NCI-H1048 (cell line): ENCODE measurements at places on chromosomes 11 and 22.

DNA sequence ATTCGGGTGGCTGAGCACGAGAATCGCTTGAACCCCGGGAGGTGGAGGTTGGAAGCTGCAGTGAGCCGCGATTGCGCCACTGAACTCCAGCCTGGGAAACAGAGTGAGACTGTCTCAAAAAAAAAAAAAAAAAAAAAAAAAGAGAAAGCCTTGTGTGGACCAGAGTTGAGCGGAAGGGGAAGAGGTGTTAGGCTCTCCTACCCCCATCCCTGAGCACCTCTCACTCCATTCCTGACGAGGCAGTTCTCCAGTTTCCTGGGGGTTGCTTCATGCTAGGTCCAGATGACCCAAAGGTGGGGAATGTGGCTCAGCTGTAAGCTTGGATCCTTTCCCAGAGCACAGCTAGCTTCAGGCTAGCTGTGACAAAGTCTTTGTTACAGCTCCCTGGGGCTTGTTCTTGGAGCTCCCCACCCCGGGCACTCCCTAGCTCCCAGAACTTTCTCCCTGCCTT, 8.8 kb upstream of the DNAL4 start:
- DNase-seq, result no peak

DNA sequence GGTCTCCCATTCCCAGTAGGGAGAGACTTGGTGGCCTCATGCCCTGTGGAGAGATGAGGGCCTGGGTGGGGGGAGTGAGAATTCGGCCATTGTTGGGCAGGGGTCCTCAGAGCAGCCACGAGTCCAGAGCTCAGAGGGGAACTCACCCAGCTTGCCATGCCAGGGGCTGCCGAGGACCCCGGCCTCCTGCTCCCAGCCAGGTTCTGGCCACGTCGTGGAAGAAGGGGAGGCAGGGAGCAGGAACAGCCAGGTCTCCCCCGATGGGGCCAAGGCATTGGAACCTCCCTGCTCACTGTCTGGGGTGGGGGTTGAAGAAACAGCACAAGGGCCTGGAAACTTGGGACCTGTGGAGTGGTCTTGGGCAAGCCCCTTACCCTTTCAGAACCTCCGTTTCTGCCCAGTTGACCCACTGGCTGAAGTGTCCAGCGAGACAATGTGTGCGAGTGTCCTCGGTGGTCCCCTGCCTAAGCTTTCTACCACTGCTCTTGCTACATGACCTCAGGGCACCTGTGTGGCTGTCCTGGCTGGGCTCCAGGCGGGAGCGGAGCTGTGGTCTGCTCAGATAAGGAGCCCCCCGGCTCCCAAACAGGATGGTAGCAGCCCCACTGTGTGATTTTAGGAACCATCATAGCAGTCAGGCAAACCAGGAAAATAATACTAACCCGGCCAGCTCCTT, 74.7 kb upstream of the WNT11 start:
- DNase-seq, result no peak

DNA sequence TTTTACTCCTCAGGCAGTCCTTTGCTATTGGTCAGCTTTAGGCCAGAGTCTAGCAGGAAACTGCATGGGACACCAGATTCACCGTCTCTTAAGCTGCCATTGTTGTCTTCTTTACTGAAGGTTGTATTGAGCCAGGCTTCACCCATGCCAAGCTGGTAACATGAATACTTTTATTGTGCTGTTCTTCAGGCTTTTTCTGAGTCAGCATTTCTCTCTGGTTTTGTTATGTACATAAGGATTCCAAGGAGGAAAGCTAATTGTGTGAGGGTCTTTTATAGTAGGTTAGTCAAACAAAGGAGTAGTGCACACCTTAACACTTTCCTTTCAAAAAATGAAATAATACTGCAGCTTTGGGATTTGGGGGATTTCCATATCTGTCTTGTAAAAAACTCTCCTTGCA, 252.8 kb downstream of the JRKL start:
- no peak for DNase-seq

GRCh38 chr11:35166369-35167360, 27.7 kb downstream of the CD44 start:
- DNase-seq, result no peak

DNA sequence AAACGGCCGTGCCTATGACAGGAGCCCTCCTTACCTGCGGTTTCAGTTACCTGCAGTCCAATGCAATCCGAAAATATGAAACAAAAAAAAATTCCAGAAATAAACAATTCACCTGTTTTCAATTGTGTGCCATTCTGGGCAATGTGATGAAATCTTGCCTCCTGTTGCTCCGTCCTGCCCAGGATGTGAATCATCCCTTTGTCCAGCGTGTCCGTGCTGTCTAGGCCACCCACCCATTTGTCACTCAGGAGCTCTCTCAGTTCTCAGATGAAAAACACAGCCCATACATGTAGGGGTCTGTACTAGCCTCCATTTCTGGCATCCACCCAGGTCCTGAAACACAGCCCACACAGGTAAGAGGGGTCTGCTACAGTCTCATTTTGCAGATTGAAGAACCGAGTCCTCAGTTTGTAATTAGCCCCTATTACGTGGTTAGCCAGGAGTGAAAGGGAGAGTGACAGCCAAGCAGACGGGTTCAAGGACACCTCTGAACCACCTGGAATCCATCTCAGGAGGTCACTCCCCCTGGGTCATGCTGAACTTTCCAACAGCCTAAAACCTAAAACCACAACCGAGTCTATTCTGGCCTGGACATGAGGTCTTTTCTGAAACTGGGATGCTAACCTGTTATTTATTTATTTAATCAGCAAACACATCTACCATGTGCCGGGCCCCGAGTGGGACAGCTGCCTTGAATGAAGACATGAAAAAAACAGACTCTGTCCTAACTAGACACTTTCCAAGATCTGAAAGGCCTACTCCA, 317.2 kb downstream of the SHANK2 start:
- no peak for DNase-seq

DNA sequence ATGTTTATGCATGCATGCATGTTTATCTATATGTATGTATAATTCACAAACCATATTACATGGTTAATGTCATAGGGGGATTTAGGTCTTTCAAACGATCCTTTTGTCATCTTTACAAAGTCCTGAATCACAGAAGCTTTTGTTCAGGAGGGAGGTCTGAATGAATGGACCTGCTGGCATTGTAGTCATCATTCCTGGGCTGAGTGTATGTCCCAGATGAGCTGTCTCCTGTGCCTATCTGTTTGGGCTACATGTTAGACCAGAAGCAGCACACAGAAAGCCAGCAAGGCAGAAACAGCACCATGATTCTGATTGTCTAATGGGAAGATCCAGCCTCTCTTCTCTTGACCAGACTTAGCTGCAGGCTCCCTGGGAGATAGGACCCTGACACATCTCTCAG, 69.5 kb downstream of the ADM start:
- no peak for DNase-seq

DNA sequence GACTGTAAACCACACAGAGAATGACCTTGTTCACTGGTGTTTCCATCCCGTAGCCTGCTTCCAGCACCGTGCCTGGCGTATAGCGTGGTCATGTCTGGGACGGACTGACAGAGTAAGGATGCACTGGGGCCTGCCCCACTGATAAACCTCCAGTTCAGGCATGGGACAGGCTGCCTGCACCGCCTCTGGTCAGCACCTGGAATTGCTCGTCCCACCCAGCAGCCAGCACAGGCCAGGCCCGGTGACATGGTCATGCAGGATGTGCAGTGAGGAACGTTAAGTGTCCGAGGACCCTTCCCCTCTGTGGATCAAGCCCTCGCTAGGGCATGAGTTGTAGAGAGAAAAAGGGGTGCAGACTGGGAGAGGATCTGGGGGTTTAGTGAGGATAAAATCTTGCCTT, 44.8 kb downstream of the LMO1 start:
- DNase-seq, result no peak

DNA sequence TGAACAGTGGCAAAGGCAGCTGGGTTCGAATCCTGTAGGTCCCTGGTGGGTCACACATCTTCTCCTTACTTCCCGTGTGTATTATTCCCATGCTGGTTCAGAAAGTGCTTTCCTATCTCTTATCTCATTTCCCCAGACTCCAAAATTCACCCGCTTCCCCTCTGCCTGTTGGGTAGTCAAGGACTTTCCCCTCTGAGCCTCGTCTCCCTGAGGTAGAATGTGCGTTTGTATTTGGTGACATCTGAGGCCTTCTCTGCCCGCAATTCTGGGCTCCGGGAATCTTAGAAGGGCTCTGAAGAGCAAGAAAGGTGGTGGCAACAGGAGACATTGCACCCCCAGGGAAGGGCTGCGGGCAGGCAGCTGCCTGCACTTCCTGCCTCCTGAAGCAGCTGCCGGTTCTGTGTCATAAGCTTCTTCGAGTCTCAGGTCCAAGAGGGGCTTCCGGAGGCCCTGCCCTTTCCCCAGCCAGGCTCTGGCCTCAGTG, 5.9 kb downstream of the LRRC32 start:
- no peak for DNase-seq

- DNase-seq, result no peak
These were observed 7.0 kb downstream of the DERL3 start for GRCh38 chr22:23831781-23832180.

GRCh38 chr11:118744046-118744445, 46.9 kb downstream of the DDX6 start:
- no peak for DNase-seq

- DNase-seq, result no peak
These were observed 16.2 kb downstream of the TESMIN start for GRCh38 chr11:68735125-68735524.

- DNase-seq, result no peak
These were observed 1.8 kb downstream of the B4GALNT4 start for GRCh38 chr11:371051-371450.

- no peak for DNase-seq
These were observed 50.4 kb downstream of the DENND5A start for GRCh38 chr11:9214765-9215164.

- DNase-seq, result no peak
These were observed 1.6 kb upstream of the B4GAT1 start for GRCh38 chr11:66349084-66349386.

DNA sequence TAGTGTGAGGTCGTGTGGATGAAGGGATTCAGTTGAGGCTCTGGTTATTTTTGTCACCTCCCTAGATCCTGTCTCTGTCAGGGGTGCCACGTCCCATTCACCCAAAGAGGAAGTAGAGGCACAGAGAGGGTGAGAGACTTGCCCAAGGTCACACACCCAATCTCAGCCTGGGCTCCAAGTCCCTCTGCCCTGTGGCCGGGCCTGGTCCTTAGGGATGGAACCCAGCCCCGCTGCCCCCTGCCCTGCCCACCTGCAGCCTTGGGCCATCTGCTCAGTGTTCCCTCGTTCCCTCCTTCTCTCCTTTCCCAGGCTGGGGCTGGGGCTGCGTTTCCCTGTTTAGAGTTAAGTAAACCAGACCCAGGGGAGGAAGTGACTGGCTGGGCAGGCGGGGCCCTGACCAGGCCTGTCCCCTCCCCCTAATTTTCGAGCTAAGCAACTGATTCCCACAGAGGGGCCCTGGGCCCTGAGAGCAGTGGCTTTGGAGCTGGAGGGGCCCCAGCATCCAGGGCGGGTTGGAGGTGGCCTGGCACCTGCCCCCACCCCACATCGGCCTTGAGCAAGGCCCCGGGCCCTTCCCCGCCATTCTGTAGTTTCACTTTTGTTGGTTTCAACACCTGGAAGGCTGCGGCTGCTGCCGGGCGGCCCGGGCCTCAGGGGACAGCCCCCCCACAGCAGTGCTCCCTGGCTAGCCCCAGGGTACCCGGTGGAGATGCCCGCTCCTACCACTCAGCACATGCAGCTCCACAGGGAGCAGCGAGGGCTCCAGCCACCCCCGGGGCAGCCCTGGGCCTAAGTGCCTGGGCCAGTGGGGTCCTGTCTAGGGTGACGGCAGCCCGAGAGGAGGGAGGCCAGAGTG, 1.5 kb downstream of the TCIRG1 start:
- DNase-seq, result no peak

DNA sequence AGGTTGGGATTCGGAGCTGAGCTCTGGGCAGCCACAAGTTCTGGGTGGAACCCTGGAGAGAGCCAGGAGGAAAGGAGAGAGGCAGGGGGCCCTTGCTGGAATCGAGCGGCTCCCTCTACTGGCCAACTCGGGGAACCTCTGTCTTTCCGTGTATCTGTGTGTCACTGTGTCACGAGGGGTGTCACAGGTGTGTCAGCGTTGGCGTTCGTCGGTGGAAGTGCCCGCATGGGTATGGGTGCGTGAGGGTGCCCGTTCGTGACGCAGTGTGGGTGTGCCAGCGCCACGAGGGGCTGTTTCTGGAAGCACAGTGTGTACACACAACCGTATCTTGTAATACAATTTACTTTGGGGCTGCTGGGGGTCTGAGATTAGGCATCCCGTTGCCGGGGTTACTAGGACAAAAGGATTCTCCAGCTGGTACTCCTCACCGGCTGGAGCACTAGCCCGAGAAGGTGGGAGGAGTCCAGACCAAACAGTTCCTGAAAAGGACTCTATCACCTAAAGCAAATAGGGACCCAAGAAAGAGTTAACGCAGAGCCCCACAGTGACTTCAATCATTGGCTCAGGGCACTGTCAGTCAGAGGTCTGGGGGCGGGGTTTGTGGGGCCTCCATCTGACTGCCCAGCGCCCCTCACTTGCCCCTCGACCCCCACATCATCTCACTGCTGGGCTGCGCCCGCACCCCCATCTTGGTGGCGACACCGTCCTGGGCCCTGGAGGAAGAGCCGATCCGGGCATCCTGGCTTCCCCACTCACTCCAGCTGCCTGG, 2.6 kb upstream of the BCL9L start:
- DNase-seq, result peak; percentile 85

DNA sequence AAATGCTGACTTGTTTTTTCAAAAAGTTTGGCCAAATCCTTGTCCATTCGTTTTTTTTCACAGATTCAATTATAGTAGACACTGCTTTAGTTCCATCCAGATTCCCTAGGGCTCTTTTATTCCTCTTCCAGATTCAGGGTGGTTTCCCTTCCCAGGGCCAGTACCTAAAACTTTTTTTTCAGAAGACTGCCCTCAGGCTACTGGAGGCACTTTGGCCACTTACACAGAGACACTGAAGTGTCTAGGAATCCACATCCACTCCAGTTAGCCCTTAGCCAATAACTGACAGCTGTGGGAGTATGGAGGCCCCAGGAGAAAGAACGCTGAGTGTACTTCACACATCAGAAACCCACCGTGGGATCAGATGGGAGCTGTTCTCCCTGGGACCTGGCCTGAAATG, 77.3 kb downstream of the CCDC34 start:
- DNase-seq, result no peak

- DNase-seq, result no peak
These were observed 671 bp upstream of the PICALM start for GRCh38 chr11:86069408-86070101.

DNA sequence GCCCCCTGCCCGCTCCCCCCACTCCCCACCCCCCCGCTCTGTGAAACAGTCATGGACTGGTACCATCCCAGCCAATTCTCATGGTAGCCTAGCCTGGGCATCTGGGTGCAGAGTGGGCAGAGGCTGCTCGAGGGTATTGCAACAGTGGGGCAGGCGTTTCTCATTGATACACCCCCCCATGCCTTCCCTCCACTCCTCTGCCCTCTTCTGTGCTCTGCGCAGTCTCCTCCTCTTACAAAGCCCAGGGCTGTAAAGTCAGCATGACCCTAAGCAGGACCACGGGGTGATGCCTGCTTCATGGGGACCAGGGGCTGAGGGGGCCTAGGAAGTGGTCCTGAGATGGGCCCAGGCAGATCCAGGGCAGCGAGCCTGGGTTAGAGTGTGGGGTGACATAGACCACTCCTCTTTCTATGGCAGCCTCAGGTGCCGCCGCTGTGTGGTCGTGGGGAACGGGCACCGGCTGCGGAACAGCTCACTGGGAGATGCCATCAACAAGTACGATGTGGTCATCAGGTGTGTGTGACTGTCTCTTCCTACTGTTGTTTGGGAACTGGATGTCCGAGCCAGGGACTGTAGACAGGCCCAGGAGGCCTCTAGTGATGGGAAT, 52.3 kb downstream of the ST3GAL4 start:
- no peak for DNase-seq
